ENCODE measurements at places on chromosomes 13 and 19.

DNA sequence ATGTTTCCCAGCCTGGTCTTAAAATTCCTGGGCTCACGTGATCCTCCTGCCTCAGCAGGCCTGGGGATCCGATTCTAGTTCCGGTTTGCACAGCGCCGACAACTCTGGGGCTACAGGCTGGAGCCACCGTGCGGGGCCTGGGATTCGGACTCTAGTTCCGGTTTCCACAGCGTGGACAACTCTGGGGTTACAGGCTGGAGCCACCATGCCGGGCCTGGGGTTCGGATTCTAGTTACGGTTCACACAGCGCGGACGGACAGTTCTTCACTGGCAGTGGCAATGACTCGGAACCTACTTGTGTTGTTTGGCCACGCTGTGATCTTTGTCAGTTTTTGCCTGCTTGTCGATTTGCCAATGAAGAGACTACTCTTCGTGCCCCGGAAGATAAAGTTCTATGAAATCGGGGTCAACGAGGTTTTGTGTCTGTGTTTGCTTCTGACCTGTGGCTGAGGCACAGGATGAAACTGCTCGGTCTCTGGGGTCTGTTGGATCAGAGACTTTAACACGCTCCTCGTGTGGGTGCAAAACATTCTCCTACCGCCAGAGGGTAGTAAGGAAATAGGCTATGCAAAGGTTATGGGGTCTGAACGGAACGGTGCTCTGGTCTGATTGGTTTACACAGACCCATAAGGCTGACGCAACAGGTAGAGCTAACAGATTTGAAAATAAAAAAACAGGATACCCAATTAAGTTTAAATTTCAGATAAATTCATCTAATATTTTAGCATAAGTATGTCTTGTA is 12.1 kb upstream of the ZSCAN1 start:
- DNase-seq = no peak

GRCh38 chr19:42269478-42270345 is 660 bp downstream of the CIC start:
- no peak for DNase-seq

GRCh38 chr13:45630791-45631190 is 15.3 kb upstream of the ERICH6B start:
- DNase-seq = no peak

DNA sequence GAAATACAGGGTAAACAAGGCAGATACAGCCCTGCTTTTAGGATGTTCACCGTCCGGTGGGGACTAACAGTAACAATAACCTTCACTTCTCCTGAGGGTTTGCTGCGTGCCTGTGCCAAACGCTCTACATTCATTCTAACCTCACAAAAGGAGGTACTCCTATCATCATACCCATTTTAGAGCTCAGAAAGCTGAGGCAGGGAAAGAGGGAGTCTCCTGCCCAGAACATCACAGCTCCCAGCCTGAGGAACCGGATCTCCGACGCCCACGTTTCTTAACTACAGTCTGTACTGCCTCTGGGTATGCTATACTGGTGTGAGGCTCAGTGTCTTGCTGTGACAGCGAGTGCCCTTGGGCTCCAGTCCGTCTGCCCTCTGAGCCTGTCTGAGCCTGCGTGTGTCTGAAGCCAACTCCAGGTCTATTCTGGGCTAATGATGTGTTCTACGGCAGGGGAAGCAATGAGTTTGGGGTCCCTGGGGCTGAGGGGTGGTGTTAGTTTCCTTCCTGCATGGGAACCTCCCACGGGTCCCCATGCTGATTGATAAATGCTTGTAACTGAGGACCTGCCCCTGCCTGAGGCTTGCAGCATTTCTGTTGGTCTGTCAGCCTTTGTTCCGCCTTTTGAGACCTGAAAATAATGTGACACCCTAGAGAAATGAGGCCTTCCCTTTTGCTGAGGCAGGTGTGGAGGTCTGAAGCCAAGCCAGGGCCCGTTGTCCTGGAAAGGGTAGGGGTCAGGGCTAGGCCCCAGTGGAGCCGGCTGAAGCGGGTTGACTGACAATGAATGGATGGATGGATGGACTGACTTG is 4.9 kb downstream of the LIPE start:
- no peak for DNase-seq

- no peak for DNase-seq
Observed at GRCh38 chr19:40365613-40366401, 17.3 kb downstream of the PLD3 start.
